ENCODE measurements at places on chromosomes 1 and 21. TPM values are rescaled to one million over a fixed set of nuclear protein-coding genes. Genes with fewer than 3 reads are reported as not detected.

- DNase-seq, result no peak
Measured at GRCh38 chr1:106680776-106681344, 375.6 kb upstream of the PRMT6 start.

DNA sequence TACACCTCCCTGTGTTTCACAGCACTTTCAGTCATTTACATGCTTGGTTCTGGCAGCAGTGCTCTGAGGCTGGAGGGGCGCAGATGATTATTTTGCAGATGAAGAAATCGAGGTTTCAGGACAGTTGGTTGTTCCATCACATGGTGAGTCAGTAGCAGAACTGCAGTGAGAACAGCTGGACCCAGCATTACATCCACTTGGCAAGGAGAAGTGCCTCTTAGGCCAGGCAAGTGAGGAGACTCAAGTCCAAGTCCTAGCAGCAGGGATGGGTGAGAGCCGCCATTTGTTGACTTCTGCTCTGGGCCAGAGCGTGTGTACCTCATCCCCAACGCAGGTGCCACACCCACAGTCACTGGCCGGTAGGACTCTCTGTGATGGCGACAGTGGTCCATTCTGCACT is 26.8 kb upstream of the EPHA8 start:
- DNase-seq, result no peak

GRCh38 chr1:7988576-7988975 is 27.1 kb downstream of the PARK7 start:
- no peak for DNase-seq

DNA sequence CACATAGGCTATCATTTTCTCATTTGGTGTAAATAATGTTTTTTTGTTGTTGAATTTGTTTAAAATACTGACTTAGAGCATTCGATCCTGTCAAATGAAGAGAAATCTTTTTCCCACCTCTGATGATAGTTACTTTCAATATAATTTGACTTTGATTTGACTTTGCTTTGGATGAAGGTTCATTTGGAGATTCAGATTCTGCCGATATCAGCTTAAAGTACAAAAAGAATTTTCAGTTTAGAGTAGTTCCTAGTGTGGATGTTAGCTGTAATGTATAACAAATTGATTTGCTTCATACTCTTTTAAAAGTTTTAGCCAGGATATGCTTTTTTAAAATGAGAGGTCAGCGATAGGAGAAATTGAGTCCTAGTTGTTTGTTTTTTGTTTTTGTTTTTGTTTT is 9.9 kb downstream of the STX12 start:
- DNase-seq, result no peak

GRCh38 chr1:54978528-54979326 is 1.7 kb upstream of the TMEM61 start:
- DNase-seq, result no peak

GRCh38 chr1:34640654-34641401 is 114.0 kb upstream of the GJB5 start:
- DNase-seq, result no peak

DNA sequence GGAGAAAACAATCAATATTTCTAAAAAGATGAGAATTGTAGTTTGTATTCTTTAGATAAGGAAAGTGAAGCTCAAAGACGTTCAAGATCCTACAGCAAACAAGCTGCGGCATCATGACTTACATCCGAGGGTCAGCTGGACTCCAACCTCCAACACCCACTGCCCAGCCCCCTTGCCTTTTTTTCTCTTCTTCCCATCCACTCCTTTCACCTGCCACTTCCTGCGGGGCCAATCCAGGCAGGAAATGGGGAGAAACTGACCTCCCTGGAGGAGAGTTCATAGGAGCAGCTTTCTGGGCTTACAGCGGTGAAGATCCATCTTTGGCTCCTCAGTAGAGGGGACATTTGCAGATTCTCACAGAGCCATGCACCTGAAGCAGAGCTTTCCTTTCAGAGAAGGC is 361.5 kb downstream of the PTPRU start:
- DNase-seq, result no peak

- no peak for DNase-seq
Measured at GRCh38 chr1:91809317-91809716, 76.6 kb downstream of the TGFBR3 start.

- DNase-seq, result no peak
Measured at GRCh38 chr1:85976516-85977205, 179.9 kb downstream of the COL24A1 start.

GRCh38 chr21:40841524-40842196 is 5.3 kb downstream of the DSCAM start:
- peak; percentile 2 for DNase-seq

DNA sequence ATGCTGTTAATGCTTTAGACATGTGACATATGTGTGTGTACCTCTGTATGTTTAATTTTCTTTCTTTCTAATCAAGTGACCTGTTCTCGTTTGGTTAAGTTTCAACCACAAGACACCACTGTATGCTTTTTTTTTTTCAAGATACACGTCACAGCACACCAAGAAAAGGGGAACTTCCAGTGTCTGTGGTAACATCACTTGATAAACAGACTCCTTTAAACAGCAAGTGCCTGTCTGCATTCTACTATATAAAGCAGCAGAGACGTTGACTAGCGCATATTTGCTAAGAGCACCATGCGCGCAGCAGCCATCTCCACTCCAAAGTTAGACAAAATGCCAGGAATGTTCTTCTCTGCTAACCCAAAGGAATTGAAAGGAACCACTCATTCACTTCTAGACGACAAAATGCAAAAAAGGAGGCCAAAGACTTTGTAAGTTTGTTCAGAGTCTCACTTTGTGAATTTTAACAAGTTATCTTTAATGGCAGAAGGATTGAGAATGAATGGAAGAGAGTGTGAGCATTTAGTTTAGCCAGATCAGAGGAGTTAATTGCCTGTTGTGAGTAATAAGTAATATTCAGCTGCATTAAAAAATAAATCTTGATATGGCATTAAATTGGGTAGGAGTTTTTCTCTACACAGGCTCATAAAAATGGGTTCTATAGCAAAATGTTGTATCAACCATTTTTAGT is at the start of gene RGS1:
Gene RGS1, plus strand, starts transcription at position 275 of the 691 bp plus-strand sequence. Its CDS starts 20 bp downstream, at position 295.
- no peak for DNase-seq

GRCh38 chr21:33884376-33885171 is 31.0 kb downstream of the ATP5PO start:
- DNase-seq, result no peak

DNA sequence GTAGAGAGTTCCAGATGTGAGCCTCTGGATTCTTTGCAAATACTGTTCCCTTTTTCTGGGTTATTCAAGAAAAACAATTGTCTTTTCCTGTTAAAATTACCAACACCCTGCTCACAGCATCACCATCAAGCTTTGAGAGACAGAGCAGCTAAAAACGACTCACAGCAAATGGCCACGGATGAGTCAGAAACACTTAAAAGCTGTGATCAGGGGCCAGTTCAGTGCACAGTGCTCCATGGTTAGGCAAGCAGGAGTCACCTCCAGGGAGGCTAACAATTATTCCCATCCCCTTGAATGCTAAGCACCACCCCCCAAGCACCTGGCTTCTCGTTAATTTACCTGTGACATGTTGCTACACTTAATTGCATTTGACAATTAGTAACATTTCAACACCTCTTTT is 128.4 kb upstream of the CAMK1G start:
- peak; percentile 48 for DNase-seq

The HES2 gene
- total RNA-seq, result 27.8 TPM

Measured in kidney epithelial cell (primary cell).